ENCODE measurements at places on chromosomes 4 and X.

- DNase-seq: no peak
Observed at GRCh38 chr4:111632641-111633151, 512.6 kb upstream of the FAM241A start.

- DNase-seq: no peak
Observed at GRCh38 chr4:5010984-5011383, 8.3 kb downstream of the CYTL1 start.

GRCh38 chrX:16002185-16002584 lies 121.2 kb upstream of the GRPR start:
- no peak for DNase-seq

GRCh38 chrX:31420711-31421151 lies 348.9 kb upstream of the FTHL17 start:
- no peak for DNase-seq

Measured in activated T-cell treated with anti-CD3 and anti-CD28 coated beads for 48 hours (primary cell).